ENCODE measurements at places on chromosomes 11 and 22.

DNA sequence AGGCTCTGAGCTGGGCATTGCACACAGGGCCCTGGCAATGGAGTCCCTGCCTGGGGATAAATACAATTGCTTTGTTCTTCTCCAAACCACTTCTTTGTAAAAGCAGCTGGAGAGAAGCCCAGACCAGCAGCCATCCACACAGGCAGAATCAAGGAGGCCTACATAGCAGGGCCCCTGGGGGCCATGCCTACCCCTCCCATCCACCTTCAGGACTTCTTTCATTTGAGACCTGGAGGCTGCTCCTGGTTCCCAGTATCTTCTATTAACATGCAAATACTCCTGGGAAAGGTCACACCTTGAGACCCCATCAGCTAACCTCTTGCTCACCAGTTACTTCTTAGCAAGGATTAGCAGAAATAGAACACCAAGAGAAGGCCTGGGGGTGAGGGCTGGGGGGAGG is 511.1 kb downstream of the SOX6 start:
- DNase-seq = no peak

DNA sequence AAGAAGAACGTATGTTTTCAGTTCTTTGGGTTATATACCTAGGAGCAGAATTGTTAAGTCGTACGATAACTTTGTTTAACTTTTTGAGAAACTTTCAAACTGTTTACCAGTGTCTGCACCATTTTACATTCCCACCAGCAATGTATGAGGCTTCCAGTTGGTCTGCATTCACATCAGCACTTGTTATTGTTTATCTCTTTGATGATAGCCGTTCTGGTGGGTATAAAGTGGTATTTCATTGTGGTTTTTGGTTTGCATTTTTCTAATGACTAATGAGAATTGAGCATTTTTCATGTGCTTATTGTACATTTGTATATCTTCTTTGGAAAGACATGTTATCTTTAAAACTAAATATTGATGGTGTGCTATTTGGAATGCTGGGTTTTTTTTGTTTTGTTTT is 59.8 kb downstream of the KDM2A start:
- no peak for DNase-seq

GRCh38 chr11:19428206-19429002 is 187.7 kb upstream of the E2F8 start:
- DNase-seq = no peak

DNA sequence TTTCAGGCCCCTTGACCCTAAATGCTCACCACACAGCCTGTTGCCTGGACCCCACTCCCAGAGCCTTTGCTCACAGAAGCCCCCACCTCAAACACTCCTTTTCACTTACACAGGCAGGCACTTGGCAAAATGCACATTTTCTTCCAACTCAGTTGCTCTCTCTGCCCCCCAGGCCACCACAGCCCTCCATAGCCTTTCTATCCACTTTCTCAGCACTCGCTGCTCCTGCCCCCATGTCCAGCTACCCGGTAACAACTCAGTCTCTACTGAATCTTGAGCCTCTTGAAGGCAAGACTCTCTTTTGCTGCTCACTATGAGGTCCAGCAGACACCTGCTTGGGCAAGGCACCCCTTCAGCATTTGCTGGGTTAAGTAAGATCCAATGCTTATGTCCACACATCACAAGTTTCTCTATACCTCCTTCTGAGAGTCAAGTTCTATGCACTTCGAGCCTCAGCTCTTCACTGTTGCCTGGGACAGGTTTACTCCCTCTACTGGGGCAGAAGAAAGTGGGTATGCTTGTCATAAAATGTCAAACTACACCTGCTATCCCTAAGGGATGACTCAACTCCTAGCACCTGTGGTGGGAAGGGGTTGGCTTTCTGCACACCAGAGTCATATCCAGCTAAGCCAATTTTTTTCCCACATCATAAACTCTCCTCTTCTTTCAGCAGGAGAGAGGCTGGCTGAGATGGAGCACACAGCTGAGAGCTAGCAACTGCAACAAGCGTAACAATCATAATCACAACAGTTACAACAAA is 36.9 kb downstream of the MORC2 start:
- DNase-seq = no peak

- DNase-seq = peak; percentile 82
Measured at GRCh38 chr11:76799066-76799804, 16.1 kb downstream of the TSKU start.

DNA sequence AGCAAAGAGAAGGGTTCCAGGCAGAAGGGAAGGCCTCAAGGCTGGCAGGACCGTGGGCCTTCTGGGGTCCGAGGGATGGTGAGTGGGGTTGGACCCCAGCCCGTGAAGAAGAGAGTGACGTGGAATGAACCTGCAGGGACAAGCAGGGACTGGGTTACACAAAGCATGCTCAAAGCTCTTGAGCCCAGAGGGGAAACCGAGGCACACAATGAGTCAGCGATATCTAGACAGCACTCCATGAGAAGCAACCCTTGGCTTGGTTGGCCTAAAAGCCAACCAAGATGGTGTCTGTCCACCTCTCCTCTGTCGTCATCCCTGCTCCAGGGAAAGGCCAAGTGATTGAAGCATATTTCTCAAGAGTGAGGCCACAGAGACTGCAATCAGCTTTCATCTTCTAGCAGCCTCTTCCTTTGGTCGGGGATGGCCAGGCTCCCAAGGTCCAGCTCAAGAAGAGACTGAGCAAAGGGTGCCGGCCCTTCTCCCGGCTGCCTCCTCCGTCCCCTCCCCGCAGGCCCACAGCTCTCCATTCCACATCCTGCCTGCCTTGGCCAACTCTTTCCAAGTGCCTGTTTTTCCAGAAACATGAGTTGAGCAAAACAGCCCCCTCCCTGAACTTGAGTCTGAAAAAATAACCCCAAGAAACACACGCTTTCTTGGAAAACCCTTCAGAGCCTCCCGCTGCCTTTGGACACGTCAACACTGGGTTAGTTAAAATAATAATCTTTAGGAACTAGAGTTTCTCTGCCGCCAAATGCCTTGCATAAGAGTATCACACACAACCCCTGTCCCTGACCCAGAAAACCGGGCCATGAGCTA is 556.6 kb downstream of the MIAT start:
- no peak for DNase-seq

DNA sequence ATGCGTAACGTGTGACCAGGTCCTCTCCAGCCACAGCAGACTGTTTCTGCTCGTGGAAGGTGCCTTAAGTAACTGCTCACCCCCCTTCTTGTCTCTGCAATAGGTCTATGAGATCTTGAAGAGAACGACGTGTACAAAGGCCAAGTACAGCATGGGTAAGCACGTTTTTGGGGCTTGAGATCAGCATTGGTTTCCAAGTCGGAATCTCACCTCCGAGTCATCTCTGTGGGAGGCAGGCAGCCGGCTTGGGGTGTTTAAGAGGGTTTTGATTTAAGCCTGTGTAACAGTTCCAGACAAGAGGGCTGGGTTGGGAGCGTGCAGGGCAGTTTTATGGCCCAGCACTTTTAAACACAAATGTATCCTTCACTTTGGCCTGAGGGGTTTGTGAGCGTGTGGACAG is 30.1 kb downstream of the ANO1 start:
- DNase-seq = no peak

- no peak for DNase-seq
Measured at GRCh38 chr22:40332319-40332781, 13.9 kb upstream of the ADSL start.

GRCh38 chr11:122778148-122778547 is 60.2 kb upstream of the CRTAM start:
- no peak for DNase-seq

- DNase-seq = no peak
Measured at GRCh38 chr11:30504468-30504867, 81.7 kb downstream of the MPPED2 start.

DNA sequence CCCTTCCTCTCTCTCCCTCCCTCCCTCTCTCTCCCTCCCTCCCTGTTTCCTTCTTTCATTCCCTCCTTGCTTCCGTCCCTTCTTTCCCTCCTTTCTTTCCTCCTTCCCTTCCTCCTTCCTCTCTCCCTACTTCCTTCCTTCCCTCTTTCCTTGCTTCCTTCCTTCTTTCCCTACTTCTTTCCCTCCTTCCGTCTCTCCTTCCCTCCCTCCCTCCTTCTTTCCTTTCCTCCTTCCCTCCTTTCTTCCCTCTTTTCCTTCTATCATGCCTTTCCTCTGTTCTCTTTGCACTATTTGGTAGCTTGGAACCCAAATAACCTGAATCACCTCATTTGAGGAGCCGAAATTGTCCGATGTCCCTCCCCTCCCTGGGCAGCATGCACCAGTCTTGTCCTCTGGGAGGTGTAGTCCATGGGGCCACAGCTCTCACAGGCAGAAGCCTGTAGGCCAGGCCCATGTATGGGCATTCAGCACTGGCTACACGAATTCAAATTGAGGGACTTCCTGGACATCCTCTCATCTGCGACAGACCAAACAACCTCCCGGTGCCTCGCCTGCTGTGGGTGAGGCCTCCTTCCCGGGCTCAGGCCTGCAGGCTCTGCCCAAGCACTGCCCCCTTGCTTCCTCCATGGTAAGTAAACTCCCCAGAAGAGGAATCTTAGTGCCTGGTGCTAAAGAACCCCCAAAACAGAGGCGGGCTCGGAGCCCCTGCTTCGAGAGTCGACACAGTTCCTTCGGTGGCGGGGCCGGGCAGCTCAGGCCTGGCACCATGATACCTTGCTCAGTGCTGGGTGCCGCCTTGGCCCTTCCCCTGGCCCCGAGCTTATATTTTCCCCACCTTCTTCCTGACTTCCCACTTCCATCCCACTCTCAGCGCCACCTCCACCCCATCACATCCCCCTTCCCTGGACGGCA is 454.1 kb upstream of the CADM1 start:
- no peak for DNase-seq

DNA sequence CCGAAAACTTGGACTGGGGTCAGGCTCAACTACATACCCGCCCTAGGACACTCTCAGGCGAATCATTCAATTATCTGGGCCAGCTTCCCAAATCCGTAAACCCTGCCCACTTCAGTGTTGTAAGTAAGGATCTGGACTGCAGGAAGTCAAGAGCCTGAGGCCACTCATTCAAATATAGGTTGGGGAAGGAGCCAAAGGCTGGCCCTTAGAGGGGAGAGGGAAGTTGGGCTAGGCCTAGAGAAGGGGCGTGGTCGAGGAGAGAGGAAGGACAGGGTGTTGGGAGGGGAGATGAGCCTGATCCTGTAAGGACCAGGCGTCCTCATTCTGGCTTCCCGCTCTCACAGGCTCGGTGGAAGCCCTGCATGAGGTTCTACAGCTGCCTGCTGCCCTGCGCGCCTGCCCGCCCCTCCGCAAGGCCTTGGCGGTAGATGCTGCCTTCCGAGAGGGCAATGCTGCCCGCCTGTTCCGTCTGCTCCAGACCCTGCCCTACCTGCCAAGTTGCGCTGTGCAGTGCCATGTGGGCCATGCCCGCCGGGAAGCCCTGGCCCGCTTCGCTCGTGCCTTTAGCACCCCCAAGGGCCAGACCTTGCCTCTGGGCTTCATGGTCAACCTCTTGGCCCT is 3.0 kb downstream of the SAC3D1 start:
- DNase-seq = no peak

GRCh38 chr11:24516638-24517037 is 19.8 kb downstream of the LUZP2 start:
- no peak for DNase-seq

GRCh38 chr11:130162733-130163132 is 3.2 kb downstream of the ST14 start:
- DNase-seq = no peak

GRCh38 chr22:31753005-31753633 is 700 bp upstream of the DEPDC5 start:
- no peak for DNase-seq

GRCh38 chr22:19767427-19768341 is 7.1 kb downstream of the TBX1 start:
- DNase-seq = no peak

GRCh38 chr22:42160251-42160650 is 29.6 kb upstream of the CYP2D6 start:
- no peak for DNase-seq

- no peak for DNase-seq
Measured at GRCh38 chr22:19879992-19880785, 25.5 kb upstream of the GNB1L start.

- DNase-seq = no peak
Measured at GRCh38 chr11:85735876-85736460, 50.0 kb upstream of the CCDC89 start.

DNA sequence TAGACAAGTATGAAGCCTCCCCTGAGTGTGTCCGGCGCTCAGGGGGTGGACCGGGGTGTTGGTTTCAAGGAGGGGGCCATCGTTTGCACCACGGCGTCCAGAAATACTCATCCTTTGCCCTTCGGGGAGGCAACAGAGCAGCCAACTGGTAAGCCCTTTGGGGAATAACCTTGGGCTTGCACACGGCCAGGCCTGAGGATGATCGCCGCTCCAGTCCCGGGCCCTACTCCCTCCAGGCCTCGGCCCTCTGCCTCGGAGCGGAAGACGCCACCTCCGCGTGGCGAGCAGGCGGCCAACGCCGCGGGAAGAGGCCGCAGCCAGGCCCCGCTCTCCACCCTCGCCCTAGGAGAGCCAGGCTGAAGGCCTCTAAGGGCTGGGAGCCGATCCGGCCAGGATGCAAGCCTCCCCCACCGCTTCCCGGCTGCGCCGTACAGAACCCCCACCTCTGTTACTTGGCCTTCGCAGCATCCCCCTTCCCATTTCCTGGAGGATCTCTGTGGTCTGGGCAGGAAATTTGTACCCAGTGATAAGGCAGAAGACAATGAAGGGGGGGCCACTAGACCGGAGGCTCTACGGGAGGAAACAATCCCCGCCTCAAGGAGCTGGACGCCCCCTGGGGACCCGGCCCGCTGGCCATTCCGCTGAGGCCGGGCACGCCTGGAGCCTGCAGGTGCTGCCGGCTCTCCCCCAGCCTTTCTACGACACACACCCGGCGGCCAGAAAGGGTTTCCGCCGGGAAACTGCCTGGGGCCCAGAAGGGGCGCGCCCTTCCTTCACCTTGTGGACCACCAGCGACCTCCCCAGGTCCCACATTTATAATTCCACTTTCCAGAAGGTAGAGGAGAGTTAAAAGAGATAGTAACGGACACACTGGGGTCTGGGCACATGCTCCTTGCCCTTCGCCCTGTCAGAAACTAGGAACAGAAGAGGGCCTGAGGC is 2.6 kb downstream of the ESAM start:
- DNase-seq = no peak

Measured in activated CD8-positive, alpha-beta memory T cell treated with anti-CD3 and anti-CD28 coated beads, Interleukin-2, amount 10 ng/mL, durations not matched to agents 7 days and 5 days (primary cell).